ENCODE measurements at places on chromosomes 3 and 15.

- DNase-seq, result no peak
These were observed 101.5 kb upstream of the CRBN start for GRCh38 chr3:3281024-3281423.

- peak; percentile 94 for DNase-seq
These were observed at the start of gene ALCAM for GRCh38 chr3:105366326-105367062. ALCAM (plus strand) TSS chr3:105366909.

DNA sequence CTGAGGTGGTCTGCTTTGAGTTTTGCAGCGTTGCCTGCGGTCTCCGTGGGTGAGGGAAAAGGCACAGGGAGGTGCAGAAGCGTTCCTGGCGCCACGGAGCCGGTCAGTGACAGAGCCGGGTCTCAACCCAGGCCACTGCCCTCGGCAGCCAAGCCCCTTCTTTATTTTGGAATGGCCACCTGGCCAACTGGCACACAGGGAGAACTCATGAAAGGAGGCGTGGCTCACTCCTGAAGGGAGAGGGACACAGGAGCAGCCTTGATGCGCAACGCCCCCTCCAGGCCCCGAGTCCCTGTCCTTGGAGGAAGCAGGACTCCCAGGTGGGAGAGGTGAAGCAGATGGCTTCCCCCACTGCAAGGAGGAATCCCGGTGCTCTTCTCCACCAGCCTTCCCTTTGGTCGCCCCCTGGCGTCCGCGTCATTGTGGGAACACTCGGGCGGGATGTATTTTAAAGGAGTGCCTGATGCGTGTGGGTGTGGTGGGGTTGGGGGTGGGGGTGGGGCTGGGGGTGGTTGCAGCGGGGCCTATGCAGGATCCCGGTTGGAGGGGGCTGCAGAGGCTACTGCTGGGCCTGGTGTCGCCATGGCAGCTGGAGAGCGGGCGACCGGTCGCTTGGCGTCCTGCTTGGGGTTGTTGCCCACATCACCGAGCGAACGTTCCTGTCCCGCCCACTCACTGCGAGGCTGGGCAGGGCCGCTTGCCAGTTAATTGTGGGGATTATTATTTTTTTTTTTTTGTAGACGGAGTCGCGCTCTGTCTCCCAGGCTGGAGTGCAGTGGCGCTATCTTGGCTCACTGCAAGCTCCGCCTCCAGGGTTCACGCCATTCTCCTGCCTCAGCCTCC is 32.6 kb downstream of the APBA2 start:
- DNase-seq, result no peak

GRCh38 chr3:52752045-52752660 is 18.6 kb downstream of the NEK4 start:
- no peak for DNase-seq

- DNase-seq, result no peak
These were observed 271.5 kb upstream of the COL8A1 start for GRCh38 chr3:99366663-99367429.

- no peak for DNase-seq
These were observed 78.5 kb downstream of the FGF7 start for GRCh38 chr15:49501586-49501985.

GRCh38 chr3:169650503-169650902 is 13.0 kb downstream of the MECOM start:
- DNase-seq, result no peak

GRCh38 chr3:152269831-152270734 is 1.4 kb downstream of the MBNL1 start:
- no peak for DNase-seq

DNA sequence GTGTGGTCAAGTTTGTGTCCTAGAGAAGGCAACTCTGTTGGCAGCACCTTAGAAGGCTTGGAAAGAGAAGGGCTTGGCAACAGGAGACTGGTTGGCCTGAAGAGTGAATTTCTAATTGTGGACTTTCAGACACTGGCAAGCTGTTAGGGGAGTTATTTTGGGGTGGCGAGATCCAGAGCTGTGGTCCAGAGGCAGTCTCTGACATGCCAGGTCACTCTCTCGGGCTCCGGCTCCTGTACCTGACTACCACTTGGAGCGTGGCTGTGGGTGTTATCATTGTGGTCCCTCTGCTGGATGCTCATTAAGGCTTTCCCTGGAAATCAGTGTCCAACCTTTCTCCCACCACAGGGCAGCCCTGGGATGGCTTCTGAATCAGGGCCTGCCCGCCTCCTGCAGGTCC is 209.0 kb downstream of the SLCO3A1 start:
- DNase-seq, result no peak

- DNase-seq, result no peak
These were observed 1.4 kb upstream of the PDZRN3 start for GRCh38 chr3:73626106-73626505.

- no peak for DNase-seq
These were observed 232.8 kb downstream of the TAFA4 start for GRCh38 chr3:68699541-68699940.

GRCh38 chr15:63708126-63708772 is 111.1 kb downstream of the FBXL22 start:
- no peak for DNase-seq

DNA sequence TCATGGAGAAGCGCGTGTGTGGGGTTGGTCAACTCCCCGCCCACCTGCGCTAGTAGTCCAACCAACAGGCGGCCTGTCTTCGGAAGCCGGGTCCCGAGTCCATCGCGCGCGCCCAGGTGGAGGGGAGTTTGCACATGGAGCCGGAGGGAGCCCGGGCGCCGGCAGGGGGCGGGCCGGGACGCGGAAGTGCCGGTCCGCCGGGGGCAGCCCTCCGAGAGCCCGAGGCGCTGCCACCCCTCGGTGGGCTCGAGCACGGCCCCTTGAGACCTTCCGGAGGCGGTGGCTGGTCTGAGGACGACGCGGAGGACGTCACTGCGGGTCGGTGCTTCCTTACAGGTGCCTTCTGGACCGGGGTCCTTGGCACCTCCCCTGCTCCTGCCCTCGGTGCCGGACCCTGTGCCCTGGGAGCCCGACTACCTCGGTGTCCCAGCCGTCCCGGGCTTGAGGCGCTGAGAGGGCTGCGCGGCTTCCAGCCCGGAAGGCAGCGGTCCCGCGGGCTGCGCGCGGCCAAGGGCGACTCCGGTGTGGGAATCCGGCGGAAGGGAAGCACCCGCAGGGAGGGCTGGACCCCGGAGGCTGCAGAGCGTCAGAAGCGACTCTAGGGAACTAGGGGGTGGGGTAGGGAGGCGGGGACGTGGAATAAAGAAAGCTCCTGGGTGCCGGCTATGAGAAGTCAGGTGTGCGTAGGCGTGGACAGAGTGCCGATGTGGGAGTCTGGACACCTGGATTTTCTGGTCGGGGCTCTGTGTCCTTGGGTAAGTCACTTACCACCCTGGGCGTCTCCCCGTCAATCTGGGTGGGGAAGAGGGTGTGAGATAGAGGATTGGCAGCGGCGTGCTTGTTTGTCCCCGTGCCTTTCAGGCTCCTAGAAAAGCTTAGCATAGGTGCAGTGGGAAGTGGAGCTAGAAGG is 212.3 kb downstream of the FGF12 start:
- peak; percentile 11 for DNase-seq

GRCh38 chr3:137199678-137200077 is 241.9 kb downstream of the IL20RB start:
- DNase-seq, result peak; percentile 44

- DNase-seq, result no peak
These were observed 54.4 kb upstream of the HEG1 start for GRCh38 chr3:125110016-125110875.

GRCh38 chr15:39874890-39875549 is 45.0 kb downstream of the GPR176 start:
- DNase-seq, result peak; percentile 27

DNA sequence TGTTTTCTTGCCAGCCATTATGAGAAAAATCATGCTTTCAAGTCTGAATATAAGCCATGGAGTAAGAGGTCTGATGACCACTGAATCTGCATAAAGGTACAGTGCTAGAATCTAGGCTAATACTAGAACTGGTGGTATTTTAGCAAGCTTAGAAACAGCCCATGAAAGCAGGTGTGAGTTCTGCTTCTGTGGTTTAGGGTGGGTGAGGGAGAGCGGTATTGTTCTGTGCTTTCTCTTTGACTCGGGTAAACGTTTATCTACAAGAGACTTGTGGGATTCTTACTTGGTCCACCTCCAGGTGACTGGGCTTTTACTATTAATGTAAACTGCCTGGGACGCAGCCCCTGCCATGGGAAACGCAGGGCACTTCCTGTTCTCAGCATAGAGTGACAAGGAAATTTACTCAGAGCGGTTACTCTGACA is 55.2 kb downstream of the PGPEP1L start:
- DNase-seq, result peak; percentile 59

DNA sequence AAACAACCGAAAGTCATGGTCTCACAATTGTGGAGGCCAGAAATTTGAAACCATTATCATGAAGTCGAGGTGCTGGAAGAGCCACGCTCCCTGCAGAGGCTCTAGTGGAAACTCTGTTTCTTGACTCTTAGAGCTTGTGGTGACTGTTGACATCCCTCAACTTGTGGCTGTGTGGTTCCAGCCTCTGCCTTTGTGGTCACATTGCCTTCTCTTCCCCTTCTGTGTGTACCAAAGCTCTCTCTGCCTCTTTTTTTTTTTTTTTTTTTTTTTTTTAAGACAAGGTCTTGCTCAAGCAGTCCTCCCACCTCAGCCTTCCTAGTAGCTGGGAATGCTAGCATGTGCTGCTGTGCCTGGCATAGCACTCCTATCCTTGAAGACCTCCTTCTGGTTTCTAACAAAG is 48.7 kb upstream of the CRTC3 start:
- DNase-seq, result no peak

DNA sequence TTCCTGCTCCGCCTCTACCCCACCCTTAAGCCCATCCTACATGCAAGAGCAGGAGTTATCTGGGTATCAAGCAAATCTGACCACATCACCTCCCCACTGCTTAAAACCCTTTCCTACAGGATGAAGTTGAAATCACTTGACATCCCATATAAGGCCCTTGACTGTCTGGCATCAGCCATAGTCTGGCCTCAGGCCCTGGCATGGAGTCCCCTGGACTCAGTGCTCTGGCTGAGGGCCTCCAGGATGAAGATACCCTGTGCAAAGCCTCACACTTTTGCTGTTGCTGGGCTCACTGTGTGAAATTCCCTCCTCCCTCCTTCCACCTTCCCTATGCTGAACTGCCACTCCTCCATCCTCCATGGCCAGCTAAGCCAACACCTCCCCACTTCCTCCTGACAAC is 65.2 kb upstream of the GLCE start:
- no peak for DNase-seq

DNA sequence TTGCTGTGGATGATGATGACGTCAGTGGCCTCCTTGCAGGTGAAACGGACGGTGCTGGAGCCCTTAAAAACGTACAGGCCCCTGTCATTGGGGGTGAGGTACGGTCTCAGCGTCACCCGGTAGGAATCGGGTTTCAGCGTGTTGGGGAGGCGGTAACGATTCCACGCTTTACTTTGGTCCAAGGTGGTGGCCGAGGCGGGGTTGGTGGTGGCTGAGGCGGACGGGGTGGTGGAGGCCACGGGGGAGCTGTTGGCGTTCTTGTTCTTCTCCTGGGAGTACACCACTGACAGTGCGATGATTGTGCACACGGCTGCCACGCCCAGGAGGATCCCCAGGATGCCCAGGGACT is 8.5 kb downstream of the ANPEP start:
- DNase-seq, result no peak

GRCh38 chr3:128547368-128547987 is 54.5 kb upstream of the GATA2 start:
- no peak for DNase-seq

GRCh38 chr3:81105206-81105605 is 656.2 kb downstream of the GBE1 start:
- DNase-seq, result no peak

DNA sequence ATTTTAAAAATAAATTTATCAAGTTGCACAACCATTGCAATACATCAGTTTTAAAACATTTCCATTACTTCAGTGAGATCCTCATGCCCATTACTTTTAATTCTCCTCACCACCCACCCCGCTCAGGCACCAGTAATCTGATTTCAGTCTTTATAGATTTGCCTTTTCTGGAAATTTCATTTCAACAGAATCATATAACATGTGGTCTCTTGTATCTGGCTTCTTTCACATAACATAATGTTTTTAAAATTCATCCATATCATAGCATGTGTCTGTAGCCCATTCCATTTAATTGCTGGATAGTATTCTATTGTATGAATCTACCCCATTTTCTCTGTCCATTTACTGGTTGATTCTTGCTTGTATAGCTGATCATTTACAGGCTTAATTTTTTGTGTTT is 110.3 kb upstream of the TMEM108 start:
- no peak for DNase-seq

- DNase-seq, result peak; percentile 74
These were observed 29.0 kb upstream of the TIMP4 start for GRCh38 chr3:12187448-12188327.

GRCh38 chr3:126436826-126437717 is 38.6 kb downstream of the ZXDC start:
- no peak for DNase-seq
